ENCODE measurements at places on chromosomes 1 and 21.

DNA sequence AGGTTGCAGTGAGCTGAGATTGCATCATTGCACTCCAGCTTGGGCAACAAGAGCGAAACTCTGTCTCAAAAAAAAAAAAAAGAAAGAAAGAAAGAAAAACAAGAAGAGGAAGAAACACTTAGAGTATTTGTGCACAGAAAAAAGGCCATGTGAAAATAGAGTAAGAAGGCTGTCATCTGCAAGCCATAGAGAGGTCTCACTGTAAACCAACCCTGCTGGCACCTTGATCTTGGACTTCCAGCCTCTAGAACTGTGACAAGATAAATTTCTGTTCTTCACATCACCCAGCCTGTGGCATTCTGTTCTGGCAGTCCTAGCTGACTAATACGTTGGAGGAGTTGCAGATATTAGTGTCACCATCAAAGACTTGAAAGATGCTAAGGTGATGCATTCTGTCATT is 12.1 kb upstream of the ZDHHC18 start:
- no peak for DNase-seq

- no peak for DNase-seq
These were observed 1136.4 kb downstream of the MRPL39 start for GRCh38 chr21:24470852-24471251.

DNA sequence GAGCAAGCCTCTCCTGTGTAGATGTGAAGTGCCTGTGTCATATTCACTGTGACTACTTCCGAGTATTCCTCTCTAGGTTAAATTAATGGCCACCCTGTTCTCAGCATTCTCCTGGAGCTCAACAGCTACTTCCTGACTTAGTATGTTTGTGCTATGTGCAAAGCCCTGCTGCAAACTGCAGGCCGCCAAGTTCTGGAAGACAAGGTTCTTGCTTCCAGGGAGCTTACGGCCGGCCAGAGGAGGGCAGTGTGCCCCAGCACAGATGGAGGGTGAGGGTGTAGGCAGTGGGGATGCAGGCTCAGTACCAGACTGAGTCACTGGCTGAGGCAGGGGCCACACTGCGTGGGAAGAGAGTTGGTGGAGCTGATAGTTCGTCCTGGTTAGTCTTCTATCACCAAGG is 43.2 kb downstream of the ELK4 start:
- no peak for DNase-seq

GRCh38 chr1:49199564-49199963 is 422.9 kb upstream of the BEND5 start:
- DNase-seq, result no peak

DNA sequence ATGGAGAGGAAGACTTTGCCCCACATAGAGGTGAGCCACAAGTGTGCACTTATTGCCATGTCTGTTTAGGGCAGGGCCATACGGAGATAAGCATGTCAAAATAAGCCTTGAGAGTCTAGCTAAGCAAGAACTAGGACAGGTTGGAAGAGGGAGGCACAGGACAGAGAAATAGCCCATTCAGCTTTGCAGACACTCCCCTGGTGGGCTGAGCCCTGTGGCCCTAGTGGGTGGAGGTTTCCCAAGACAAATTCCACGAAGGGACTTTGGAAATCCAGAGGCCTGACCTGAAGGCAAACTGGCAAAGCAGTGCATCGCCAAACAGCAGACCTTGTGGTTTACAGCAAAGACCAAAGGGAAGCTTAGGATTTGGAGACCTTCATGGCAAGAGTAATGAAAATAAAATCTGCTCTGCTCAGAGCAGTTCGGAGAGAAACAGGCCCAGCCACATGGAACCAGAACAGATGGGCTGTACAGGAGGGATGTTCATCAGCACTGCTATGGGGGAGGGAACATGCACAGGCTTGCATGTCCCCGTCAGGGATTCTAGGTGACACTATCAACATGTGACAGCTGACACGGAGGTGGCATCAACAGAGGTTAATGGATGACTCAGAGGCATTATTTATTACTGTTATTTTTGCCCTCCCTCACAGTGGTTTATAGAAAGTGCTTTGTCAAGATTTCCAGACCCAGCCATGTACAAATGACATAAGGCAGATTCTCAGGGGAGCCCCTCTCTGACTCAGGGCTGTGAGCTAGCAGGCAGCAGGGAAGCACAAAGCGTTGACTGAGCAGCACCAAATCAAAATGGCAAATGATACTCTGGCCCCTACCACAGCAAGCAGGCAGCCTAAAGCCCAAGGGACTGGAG is 90.1 kb upstream of the IRF2BP2 start:
- DNase-seq, result no peak

DNA sequence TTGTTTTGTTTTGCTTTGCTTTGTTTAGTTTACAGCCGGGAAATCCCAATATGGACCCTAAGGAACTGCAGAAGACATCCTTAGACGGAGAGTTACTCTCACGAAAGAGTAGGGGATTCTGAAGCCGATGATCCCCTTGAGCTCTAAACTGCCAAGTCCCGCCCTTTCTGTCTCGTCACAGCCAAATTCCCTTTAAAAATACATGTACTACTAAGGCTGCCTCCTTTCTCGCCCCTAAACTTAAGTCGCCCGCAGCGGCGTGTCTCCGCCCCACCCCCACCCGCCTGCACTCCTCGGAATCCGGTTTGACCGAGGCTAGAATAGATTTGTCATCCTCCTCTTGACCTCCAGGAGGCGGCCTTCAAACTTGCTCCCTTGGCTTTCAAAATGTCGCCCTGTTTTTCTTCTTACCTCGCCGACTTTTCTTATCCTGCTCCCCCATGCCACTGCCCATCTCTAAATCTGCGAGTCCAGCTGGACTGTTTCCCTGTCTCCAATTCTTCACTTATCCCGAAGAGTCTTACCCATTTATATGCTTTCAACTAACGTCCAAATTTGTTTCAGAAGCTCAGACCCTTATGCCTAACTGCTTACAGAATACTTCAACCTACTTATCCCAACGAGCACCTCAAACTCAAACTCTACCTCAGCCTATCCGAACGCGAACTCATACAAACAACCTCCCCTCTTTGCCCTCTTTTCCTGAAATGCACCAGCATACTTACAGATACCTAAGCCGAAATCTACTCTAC is 10.9 kb upstream of the BOLA1 start:
- peak; percentile 53 for DNase-seq

DNA sequence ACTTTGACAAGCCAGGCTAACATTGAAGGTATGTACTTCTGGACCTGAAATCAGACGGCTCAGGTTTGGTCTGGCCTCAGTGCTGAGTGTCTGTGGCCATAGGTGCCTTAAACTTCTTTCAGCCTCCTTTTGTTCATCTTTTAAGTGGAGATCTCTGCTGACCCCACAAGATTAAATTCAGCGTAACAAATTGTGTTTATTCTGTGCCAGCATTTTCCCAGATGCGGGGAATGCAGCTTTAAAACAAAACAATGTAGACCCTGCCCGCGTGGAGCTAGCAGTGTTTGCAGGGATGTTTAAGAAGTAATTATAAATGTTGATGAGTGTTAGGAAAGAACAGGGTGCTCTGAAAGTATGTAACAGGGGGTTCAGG is 923 bp downstream of the CAP1 start:
- no peak for DNase-seq

GRCh38 chr1:114737314-114737849 is 20.4 kb downstream of the CSDE1 start:
- DNase-seq, result no peak

GRCh38 chr1:188371295-188371806 is 1542.6 kb downstream of the PLA2G4A start:
- DNase-seq, result no peak

GRCh38 chr1:41447995-41448770 is 36.3 kb downstream of the EDN2 start:
- no peak for DNase-seq
